CD4-positive, alpha-beta T cell treated with Interleukin-15 for 4 hours (primary cell): ENCODE measurements at places on chromosomes 4 and X.

DNA sequence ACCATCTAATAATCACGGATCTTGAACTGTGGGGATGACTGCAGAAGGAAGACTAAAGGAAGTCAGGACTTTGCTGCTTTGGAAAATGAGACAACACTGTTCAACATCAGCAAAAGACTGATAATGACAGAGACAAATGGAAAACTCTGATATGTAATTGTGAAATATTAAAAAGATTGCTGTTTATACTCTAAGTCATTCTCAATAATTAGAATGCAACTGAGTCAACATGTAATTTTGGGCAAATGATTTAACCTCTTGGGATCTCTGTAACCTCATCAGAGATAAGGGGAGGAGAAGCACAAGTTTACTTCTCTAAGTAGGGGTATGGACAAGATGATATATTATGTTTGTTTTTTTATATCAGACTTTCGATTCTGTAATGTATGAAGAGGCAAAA lies 121.9 kb downstream of the GASK1B start:
- DNase-seq: no peak

DNA sequence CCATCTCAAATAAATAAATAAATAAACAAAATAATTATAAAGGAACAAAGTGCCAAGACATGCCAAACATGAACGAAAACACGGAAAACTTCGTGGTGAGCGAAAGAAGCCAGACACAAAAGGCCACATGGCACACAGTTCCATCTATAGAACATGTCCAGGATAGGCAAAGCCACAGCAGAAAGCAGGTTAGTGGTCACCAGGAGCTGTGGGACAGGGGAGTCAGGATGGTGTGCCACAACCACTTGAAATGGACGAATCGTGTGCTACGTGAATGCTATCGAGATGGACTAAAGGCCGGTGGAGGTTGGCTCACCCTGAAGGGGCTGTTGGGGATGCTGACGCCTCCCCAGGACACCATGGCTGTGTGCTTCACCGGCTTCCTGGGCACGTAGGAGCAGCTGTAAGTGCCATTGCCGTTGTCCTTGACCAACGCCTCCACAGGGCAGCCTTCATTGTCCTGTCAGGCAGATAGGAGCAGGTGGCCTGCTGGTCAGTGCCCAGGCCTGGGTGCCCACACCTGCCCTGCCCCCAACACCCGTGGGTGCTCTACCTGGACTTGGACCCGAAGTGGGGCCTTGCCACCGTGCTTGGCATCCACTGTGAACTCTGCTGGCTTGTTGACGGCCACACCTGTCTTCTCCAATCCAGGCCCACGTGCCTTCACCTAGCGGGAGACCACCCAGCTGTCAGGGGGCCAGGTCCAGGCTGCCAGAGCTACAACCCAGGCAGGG lies 10.6 kb downstream of the FLNA start:
- no peak for DNase-seq

DNA sequence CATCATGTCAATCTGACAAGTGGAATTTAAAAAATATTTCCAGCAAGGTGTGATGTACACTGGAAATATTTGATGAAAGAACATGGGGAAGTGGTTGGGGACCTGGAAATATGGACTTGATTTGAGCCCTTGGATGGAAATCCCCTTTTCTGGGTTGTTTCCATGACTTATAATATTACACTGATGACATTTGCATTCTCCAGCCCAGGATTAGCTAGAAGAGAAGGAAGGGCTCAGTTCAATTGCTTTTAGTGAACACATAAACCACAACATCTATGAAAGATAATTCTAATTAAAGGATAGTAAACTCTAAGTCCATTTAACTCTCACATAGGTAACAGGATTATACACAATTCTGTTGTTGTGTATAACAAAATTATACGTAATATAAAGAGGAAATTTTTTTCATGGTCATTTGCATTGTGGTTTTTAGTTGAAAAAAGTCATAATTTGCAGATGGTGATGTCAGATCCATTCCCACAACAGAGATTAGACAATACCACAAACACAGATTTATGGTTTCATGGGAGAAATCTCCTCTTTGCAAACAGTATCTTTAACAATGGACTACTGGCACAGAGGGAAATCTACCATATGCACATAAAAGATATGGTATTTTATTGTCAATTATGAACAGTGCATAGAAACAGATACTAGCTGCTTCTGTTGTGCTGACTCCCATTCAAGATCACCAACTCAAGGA lies 126.5 kb downstream of the DKK2 start:
- DNase-seq: no peak

GRCh38 chrX:77779695-77780094 lies 6.3 kb downstream of the ATRX start:
- no peak for DNase-seq

DNA sequence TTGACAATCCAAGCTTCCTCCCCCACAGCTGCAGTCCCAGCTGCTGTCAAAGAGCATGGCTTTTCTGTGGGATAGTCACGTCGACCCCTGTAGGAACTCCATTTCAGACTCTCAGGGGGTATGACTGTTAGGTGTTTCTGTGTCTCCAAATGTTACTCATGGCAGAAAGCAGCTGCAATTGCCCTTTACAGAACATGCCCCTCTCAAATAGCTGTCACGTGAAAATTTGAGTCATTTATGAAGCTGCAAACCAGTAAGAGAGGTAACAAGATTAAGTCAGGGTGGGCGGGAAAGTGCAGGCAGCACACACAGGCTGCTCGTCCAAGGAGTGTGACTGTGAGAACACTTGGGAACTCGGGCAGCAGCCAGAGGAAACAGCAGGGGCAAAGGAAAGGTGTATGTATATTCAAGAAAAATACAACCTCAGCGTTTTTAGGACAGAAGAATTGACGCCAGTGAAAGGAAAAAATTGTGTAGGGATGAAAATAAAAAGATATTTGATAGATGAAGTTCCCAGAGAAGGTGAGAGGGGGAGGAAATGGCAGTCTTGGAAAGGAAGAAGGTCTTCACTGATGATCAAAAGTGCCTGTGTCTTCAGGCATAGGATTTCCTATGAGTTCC lies 66.5 kb upstream of the TMEM184C start:
- no peak for DNase-seq

DNA sequence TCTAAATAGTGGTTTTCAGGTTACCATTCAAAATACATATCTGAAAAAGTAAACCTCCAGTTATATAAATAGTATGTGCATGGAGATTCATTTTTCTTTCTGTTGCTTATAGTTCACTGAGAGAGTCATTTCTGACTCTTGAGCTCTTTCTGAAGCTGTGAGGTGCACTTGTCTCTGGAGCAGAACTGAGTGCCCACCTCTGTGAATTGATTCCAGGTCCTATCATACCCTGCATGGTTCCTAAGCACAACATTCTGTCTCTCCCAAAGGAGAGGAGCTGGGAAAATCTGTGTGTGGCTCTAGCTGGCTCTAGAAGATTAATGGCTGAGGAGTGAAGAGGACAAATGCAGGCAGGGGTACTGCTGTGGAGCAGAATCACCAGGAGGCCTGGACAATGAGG lies 161.6 kb upstream of the HCCS start:
- DNase-seq: no peak

DNA sequence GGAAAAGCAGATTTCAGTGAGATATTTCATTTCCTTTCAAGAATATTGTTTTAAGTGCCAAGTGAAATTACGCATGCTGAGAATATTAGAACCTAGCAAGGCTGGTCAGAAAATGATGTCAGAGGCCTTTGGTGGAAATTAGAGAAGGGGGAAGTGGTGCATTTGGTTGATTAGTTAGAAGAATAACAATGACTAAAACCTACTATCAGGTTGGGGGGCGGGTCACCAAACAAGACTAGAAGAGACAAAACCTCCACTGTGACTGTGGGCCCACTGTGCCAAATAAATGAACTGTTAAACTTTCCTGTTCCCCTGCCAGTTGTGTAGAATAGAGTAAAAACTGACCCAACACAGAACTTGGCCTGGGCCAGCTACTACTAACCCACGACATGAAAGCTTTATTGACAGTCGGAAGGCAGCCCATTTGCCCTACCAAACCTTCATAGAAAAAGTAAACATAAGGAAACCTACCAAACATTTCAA lies 2.9 kb downstream of the RAPGEF2 start:
- DNase-seq: no peak

DNA sequence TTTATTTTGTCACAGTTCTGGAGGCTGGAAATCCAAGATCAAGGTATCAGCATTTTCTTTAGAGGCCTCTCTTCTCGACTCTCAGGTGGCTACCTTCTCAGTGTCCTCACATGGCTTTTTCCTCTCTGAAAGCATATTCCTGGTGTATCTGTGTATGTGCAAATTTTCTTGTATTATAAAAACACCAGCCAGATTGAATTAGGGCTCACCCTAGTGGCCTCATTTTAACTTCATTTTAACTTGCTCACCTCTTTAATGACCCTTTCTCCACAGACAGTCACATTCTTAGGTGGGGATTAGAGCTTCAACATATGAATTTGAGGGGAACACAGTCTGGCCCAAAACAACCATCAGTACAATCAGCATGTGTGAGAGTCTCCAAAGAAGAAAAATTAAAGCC lies 542.4 kb upstream of the FAM241A start:
- DNase-seq: no peak

GRCh38 chrX:14698790-14699189 lies 169.5 kb downstream of the GLRA2 start:
- no peak for DNase-seq

GRCh38 chr4:170497112-170497511 lies 407.4 kb upstream of the AADAT start:
- DNase-seq: no peak

DNA sequence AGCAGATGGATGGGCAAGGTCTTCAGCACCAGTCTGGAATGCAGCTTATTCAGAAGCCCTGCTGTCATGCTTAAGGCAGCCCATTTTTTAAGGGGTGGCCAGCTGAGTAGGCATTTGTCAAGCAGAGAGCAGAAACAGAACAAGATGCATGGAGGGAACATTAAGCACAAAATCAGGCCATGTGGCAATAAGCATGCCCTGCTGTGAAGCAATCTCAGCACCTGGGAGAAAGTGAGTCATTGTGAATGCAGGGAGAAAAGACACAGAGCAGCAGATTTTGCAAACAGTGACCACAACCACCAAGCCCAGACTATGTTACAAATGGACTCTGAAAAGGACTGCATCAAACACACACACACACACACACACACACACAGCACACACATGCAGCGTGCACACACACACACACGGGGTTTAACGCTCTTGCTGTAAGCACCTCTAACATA lies 94.1 kb upstream of the GALNT7 start:
- no peak for DNase-seq

DNA sequence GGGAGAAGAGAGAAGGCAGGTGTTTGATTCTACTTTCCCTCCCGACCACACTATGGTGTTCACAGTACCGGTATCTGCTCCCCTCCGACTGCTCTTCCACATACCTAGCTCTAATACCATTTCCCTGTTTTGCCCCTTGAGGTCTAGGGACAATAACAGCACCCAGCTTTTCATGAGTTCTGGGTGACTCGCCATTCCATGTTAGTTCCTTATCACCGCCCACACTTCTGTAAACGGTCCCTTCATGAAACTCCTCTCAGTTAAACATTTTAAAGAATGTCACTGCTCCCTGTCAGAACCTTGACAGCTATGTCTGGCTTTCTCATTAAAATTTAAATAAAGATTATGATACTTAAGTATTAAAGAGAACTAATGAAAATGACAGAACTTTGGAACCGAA lies 136.7 kb downstream of the ADAMTS3 start:
- no peak for DNase-seq

GRCh38 chrX:101078716-101079598 lies at the start of gene TMEM35A:
Gene TMEM35A (plus strand): TSS chrX:101078879. CDS start chrX:101079003, 124 bp downstream.
- DNase-seq: no peak

GRCh38 chrX:40140706-40141499 lies 43.1 kb upstream of the BCOR start:
- DNase-seq: no peak

- no peak for DNase-seq
These were observed 409.8 kb downstream of the STIM2 start for GRCh38 chr4:27270435-27270834.

GRCh38 chr4:99467887-99468286 lies 32.7 kb upstream of the ADH7 start:
- DNase-seq: no peak

GRCh38 chrX:53241558-53241957 lies 16.6 kb upstream of the KDM5C start:
- no peak for DNase-seq

DNA sequence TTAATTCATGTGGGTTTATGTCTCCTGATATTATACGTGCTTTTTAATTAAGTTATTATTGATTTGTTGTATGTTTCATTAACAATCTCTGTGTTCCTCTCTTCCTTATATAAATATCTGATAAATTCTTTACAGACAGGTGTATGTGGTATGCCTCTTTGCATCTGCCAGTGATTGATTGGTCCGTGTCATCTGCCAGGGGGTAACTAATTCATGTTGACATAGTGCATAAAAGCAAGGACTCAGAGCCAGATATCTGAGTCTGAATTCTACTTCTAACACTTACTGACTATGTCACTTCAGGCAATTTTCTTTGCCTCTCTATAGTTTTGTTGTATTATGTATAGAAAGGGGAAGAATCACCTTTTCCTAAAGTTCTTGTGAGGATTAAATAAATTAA lies 5.2 kb upstream of the AMBN start:
- no peak for DNase-seq

- DNase-seq: peak; percentile 5
These were observed 16.0 kb downstream of the UBA6 start for GRCh38 chr4:67684839-67685531.

- no peak for DNase-seq
These were observed 148.7 kb downstream of the FGF16 start for GRCh38 chrX:77595848-77596247.

DNA sequence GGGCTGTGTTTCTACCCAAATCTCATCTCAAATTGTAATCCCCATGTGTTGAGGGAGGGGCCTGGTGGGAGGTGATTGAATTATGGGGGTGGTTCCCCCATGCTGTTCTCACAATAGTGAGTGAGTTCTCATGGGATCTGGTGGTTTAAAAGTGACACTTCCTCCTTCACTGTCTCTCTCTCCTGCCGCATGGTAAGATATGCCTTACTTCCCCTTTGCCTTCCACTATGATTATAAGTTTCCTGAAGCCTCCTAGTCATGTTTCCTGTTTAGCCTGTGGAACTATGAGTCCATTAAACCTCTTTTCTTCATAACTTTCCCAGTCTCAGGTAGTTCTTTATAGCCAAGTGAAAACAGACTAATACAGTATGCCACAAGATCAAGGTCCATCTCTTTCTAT lies 70.0 kb upstream of the MSX1 start:
- DNase-seq: no peak

DNA sequence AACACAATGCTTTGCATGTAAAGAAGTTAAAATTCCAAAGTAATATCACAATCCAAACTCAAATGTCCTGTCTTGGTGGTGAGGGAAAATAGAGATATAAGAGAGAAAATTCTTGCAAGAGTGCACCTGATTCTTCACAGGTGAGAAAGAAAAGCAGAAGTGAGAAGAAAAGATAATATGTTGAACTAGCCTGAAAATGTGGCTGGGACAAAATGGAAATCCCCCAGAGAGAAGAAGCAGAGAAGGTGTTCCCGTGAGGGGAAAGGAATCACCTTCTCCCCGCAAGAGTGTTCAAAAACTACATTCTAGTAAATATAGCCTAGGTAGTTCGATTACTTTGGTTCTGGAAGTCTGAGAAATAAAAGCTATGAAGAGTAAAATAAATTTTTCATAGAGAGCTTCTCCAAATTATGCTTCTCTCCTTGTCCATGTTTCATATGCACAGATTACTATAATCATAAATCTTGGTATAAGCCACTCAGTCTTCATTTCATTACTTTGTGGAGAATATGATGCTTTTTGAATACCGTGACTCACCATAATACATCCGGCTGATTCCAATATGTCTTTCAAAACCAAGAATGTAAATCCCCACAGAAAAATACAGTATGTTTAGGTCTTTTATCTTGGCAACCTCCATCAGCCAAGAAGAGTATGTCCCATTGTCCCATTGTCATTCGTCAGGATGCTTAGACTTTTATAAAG lies 63.1 kb downstream of the COX18 start:
- DNase-seq: no peak

- no peak for DNase-seq
These were observed 550.0 kb downstream of the RAPGEF2 start for GRCh38 chr4:159652871-159653270.
